AG10803 (cell line): ENCODE measurements at places on chromosomes 13 and 19.

GRCh38 chr13:104318121-104318520, 1251.9 kb upstream of the SLC10A2 start:
- no peak for DNase-seq

DNA sequence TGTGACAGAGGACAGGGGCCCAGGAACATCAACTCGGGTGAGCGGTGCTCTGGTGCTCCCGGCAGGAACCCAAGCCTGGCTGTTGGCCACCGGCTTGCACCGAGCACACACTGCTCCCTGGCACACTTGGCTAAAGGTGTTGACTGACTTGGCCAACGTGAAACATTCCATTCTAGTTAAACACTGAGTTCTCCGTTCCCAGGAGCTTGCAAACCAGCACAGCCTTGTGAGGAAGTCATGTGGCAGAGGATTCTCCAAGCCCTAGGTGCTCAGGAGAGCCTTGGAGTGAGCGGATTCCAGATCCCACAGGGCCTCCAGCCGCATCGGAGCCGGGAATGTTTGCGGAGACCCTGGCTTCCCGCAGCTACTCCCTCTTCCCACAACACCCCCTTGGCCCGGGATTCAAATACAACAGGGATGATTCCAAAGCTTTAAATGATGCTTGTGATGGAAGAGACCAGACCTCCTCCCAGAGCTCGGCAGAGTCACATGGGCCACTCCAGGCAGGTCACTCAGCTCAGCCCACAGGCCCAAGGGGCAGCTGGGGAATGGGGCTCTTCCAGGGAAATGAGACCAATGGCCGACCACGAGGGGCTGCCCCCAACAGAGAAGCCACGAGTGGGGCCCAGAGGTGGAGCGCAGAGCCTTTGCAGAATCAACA, 2.9 kb downstream of the C13orf46 start:
- peak; percentile 43 for DNase-seq

DNA sequence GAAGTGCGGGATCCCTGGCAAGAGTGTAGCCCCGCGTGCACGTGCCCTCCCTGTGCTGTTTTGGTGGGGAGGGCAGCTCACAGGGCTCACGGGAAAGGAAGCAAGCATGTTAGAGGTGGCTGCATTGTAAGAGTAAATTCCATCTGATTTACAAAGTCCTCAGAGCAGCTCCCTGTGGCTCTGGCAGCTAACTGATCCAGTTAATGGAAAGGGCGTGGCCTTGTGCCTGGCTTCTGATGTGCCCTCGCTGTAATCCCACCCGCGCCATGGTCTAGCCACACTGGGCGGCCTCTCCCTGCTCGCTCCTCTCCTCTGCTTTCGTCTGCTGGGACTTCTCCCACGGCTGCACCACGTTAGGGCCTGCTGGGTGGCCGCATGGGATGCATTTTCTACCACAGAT, 258.5 kb downstream of the FGF9 start:
- no peak for DNase-seq

DNA sequence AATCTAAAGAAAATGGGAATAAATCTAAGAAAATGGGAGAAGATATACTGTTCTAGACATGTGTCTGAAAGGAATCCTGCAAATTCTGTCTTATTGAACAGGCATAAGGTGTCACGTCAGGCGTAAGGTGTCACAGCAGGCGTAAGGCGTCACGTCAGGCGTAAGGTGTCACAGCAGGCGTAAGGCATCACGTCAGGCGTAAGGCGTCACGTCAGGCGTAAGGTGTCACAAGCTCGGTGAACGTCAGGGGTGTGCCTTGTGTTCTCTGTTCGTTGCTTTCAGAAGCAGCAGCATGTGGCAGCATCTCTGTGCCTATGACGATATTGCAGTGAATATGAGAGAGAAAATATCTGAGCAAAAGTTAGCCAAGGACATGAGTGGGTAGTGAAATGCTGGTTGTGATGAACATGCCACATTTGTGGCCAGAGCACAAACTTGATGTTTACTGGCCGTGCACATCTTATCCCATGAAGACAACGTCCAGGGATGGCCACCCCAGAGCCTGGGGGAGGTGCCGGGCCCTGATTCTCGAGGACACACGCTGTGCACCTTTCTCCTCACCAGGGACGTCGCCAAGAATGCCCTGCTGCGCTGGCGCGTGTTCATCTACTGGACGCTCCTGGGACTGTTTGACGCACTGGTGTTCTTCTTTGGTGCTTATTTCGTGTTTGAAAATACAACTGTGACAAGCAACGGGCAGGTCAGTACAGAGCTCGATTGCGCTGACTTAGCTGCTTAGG, 107.0 kb upstream of the MCF2L start:
- DNase-seq: no peak

DNA sequence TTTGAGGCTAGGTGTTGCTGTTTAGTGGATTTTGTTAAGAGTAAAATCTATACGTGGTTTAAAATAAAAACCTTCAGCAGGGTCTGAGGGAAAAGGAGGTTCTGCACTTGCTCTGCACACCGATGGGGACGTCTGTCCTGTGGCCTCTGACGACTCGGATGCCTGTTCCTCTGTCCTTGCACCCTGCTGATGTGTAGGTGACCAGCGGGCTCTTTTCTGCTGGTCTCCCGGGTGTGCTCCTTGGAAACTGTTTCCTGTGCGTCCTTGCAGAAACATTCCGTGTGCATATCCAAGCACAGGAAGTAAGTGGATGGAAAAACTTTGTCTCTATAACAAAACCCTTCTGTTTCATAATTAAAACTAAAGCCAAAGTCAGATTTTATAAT, 3.8 kb downstream of the ATP4B start:
- no peak for DNase-seq

GRCh38 chr13:111139452-111139851, 24.3 kb downstream of the ARHGEF7 start:
- no peak for DNase-seq

- no peak for DNase-seq
Measured at GRCh38 chr13:22874839-22875238, 305.9 kb upstream of the SGCG start.

DNA sequence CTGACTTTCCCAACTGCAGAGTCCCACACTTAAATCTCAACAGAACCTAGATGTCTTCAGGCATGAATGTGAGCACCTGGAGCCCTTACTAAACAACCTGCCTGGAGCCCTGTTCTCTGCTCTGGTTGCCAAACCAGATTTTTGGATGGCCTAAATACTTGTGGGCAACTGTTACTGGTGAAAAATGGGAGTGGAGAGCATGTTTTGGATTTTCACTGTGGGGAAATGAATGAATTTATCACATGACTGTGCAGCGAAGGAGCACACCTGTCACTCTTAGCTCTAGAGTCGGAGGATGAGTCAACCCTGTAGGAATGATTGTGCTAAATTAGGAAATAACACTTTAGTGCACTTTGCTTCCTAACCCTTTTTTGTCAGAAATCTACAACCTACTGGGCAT, 30.3 kb downstream of the SHISA2 start:
- DNase-seq: no peak

GRCh38 chr19:55041627-55042343, 3.7 kb upstream of the GP6 start:
- DNase-seq: no peak

DNA sequence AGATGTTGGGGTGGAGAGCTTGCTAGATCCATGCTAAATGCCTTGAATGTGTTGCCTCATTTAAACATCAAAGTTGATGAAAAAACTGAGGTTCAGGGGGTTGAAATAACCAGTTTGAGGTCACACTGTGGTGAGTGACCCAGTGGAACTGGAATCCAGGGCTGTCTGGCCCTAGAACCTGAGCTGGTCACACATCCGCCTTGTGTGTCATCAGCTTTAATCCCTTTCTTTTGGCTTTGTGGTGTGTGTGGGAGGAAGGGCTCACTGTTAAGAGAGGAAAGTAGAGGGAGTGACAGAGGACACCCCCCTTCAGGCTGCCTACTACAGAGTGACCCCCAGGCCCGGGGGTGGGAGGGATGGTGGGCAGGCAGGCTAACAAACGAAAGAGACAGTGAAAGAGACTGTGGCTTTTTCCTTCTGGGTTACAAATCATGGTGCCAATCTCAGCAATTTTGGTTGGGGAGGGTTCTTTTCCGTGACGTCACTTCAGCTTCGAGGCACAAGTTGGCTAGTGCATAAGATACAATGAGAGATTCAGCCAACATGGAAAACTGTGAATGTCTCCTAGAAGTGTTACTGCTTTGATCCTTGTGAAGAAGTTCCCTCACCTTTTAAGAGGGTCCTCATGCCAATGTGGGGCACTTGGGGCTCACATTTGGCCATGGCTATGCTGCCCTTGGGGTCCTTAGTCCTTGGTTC, 164.9 kb downstream of the DLEU7 start:
- DNase-seq: peak; percentile 97

GRCh38 chr19:359653-359925, 15.0 kb upstream of the MIER2 start:
- DNase-seq: no peak

GRCh38 chr19:1079566-1080111, 12.7 kb downstream of the ARHGAP45 start:
- DNase-seq: no peak

GRCh38 chr19:44822177-44822576, 13.3 kb downstream of the BCAM start:
- DNase-seq: no peak

DNA sequence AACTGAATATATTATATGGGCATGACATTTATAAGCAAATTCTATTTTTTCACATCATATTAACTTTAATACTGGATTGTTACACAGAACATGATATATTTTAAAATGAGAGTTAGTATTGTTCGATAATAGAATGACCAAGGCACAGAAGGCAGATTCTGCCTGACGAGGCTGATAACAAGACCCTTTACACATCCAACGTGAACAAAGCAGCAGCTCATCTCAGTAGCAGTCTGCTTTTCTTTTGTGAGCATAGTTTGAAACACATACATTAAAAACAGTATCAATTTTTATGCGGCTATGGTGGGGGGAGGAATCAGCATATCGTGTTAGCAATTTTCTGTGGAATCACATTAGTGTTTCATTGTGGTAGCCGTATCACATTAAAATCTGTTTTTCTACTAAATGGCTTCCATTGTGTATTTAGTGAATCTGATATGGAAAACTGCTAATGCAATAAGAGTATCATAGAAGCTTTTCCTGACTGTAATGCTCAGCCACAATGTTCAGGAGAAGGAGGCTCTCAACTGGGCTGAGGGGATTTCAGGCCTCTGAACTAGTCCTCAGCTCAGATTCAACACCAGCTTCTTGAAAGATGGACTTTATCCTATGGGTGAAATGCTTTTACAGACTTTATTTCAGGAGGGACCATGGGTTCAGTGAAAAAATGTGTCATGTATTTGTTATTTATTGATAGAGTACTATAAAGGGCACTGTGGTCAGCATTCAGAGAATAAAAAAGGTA, 4.0 kb downstream of the SMAD9 start:
- no peak for DNase-seq

- no peak for DNase-seq
Measured at GRCh38 chr19:41876847-41877832, at the start of gene CD79A. TSS of gene CD79A (plus strand) at chr19:41877279. CDS start at chr19:41877305, 26 bp downstream.

GRCh38 chr13:76641056-76641455, 245.1 kb downstream of the KCTD12 start:
- peak; percentile 46 for DNase-seq

- no peak for DNase-seq
Measured at GRCh38 chr19:31274251-31275067, 74.8 kb downstream of the TSHZ3 start.

DNA sequence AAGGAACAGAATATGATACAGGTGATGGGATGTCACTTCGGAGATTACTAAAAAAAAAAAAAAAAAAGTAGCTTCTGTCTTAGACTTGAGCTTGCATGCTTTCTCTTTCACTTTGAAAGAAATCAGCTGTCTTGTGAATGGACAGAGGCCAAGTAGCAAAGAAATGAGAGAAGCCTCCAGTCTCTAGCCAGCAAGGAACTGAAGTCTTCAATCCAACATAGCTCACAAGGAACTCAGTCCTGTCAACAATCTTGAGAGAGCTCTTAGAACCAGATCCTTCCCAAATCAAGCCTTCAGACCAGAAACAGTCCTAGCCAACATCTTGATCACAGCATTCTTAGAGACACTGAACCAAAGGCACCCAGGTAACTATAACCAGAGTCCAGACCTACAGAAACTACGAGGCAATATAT, 7.7 kb downstream of the N4BP2L2 start:
- DNase-seq: peak; percentile 71

GRCh38 chr19:41174297-41174928, 18.6 kb upstream of the CYP2S1 start:
- DNase-seq: no peak

- DNase-seq: no peak
Measured at GRCh38 chr13:51562011-51562671, 22.1 kb upstream of the WDFY2 start.

GRCh38 chr13:106318941-106319411, 216.5 kb downstream of the EFNB2 start:
- peak; percentile 92 for DNase-seq

DNA sequence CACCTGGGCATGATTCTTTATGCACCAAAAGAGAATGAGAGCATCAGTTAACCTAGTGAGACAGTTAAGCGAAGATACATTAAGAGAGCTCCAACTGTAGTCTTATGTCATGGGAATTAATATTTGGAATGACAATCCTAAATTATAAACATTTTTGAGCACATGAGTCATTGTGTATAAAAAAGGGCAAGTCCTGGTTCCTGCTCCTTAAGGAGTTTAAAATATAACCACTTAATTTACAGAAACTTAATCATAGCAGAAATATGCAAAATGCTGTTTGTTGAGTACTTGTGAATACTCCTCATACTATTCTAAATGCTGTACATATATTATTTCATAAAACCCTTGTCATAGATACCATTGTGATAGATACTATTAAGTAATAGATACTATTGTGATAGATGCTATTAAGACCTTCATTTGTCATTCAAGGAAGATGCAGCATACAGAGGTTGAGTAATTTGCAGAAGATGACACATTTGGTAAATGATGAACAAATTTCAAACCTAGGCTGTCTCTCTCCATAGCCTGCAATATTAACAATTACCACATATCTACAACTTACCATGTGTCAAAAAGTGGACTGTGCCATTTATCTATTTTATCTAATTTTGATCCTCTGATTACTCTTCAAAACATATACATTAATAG, 301.0 kb downstream of the TBC1D4 start:
- DNase-seq: peak; percentile 43

GRCh38 chr13:73428706-73429105, 369.9 kb downstream of the KLF5 start:
- DNase-seq: no peak

DNA sequence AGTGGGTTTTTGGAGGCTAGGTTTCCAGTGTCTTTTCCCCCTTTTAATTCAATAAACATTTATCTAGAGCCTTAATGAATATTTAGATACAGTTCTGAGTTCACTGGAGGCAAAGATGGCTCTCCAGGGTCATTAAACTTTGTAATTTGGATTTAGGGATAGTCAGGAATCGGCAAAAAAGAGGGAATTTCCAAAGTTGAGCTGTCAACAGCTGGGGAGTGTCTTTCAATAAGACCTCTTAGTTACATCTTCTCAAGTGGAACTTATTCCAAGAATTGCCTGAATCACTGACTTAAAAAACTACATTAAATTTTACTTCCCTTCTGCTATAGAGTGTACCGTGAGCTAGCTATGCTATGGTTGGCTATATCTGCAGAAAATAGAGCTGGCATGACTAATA, 2.0 kb downstream of the LRCH1 start:
- DNase-seq: peak; percentile 33

GRCh38 chr19:33888665-33889064, 92.0 kb downstream of the KCTD15 start:
- no peak for DNase-seq

GRCh38 chr19:46620716-46621115, 4.2 kb downstream of the PTGIR start:
- peak; percentile 66 for DNase-seq

- DNase-seq: peak; percentile 25
Measured at GRCh38 chr13:36919171-36919832, 736 bp downstream of the SMAD9 start.

- DNase-seq: no peak
Measured at GRCh38 chr13:33182729-33183128, 102.8 kb downstream of the STARD13 start.
